ENCODE measurements at places on chromosomes 2 and 18. TPM values are rescaled to one million over a fixed set of nuclear protein-coding genes. Genes with fewer than 3 reads are reported as not detected.
A peak's percentile ranks its signal among the peaks of the same experiment; 100 is the strongest.

GRCh38 chr2:123521854-123522253 lies 503.2 kb upstream of the CNTNAP5 start:
- no peaks in the 10 kb centered on the region for H3K4me1 ChIP-seq
- DNase-seq, result no peak
- H3K36me3 ChIP-seq, result no peaks in the 10 kb centered on the region
- no peak overlapping the region for H3K4me3 ChIP-seq
- H3K27me3 ChIP-seq, result no peaks in the 10 kb centered on the region

GRCh38 chr2:223418604-223419199 lies 183.5 kb downstream of the SCG2 start:
- peak overlapping the region; percentile 52 for H3K27ac ChIP-seq
- peaks cover 14% of the 10 kb centered on the region for H3K4me1 ChIP-seq
- no peak overlapping the region for H3K4me3 ChIP-seq
- H3K36me3 ChIP-seq, result no peaks in the 10 kb centered on the region
- H3K27me3 ChIP-seq, result no peaks in the 10 kb centered on the region

GRCh38 chr2:102473020-102473419 lies at the start of gene SLC9A4:
Gene SLC9A4 (plus strand): TSS chr2:102473226. CDS start chr2:102473760, 534 bp downstream.
- no peak within 1 kb of the TSS for H3K4me3 ChIP-seq
- H3K4me1 ChIP-seq, result no peaks in the 10 kb centered on the region
- DNase-seq, result no peak
- H3K27me3 ChIP-seq, result no peaks in the 10 kb centered on the region
- H3K27ac ChIP-seq, result no peak within 1 kb of the TSS

The ALPI gene
- not detected for total RNA-seq

Data from sigmoid colon (tissue), 7 donors.